DMS 273 treated with DMSO at 0.1 percent for 48 hours (cell line): ENCODE measurements at places on chromosomes 2 and 18.

- DNase-seq: peak; percentile 30
Observed at GRCh38 chr2:218272531-218273212, 2.4 kb downstream of the PNKD start.

DNA sequence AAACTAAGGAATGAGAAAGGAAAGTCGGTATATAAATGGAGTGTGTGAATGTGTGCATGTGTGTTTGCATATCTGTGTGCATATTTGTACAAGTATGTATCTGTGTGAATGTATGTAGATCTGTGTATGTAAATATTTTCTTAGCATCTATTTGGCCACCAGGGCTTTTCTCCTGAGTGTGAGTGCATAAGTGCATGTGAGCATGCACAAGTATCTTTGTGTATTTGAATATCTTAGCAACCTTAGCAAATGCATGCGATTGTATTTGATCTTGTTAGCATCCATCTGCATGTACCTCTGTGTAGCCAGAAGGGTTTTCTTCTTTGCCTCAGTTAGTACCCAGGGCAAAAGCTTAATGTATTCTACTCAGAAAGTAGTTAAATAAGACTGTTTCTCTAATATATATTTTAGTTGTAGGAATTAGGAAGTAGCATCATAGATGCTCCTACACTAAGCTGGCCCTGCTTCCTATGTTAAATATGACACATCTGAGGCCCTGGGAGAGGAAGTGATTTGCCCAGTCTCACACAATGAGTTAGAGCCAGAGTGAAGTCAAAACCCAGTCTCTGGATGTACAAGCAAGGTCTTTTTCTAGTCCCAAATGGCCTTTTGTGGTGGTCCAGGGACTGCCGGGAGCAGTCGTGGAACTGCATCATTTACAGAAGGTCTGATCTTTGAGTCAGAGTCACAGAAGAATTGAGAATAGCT, 9.2 kb downstream of the FKBP1B start:
- DNase-seq: no peak

- DNase-seq: peak; percentile 81
Observed at GRCh38 chr2:219218217-219218731, 484 bp downstream of the ABCB6 start.

GRCh38 chr18:37553633-37554398, 11.8 kb downstream of the CELF4 start:
- no peak for DNase-seq

DNA sequence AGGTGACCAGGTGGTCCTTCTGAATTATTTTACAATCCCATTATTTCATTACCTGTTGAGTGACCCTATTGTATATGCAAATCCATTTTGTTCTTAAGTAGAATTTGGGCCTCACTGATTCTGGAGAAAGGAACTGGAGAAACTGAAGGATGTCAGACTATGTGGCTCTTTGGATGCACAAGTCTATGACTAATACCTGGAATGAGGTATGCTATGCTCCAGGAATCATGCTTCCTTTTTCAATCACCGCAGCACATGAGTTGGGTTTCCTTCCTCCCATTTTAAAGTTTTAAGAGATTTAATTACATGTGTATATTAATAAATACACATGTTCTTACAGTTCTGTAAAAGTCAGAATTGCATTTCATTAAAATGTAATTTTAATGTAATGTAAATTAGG, 253.9 kb upstream of the VWC2L start:
- DNase-seq: no peak

GRCh38 chr2:96131813-96132745, 6.2 kb downstream of the ASTL start:
- DNase-seq: no peak

DNA sequence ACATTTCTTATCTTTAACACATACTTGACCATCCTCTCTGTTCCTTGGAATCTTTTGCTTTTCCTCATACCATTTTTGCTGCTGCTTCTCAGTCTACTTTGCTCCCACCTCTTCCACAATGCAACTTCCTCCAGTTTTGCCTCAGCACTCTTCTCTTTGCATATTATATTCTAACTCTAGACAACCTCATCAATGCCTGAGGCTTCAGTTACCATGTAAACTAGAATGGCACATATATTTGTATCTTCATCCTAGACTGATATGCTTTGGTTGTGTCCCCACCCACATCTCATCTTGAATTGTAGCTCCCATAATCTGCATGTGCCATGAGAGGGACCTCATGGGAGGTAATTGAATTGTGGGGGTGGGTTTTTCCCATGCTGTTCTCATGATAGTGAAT, 55.9 kb upstream of the STAM2 start:
- DNase-seq: no peak

GRCh38 chr18:41905786-41906527, 49.1 kb upstream of the PIK3C3 start:
- no peak for DNase-seq

GRCh38 chr2:197241596-197241995, 69.0 kb downstream of the ANKRD44 start:
- no peak for DNase-seq

- no peak for DNase-seq
Observed at GRCh38 chr2:152241948-152242729, 66.6 kb upstream of the STAM2 start.

DNA sequence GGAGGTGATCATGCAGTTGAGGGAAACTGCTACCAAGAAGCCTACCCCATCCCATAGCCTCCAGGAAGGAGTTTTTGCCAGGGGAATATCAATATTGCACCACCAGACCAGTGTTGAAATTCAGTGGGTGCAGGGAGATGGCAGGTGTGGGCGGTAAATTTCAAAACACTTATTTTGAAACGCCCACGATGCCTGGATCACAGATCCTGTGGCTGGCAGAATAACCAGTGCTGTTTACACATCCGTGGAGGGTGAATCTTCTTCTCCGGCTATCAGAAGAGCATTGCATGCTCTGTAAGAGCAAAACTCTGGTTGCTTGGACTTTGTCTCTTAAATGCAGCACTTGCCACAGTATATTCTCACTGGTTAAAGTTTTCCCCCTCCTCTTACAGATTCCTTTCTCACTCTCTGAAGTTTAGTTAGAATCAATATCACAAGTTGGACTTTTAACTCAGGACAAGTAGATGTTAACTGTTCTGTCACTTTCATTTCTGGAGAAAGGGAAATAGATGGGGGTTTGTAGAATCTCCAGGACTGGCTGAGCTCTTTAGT, 70.5 kb upstream of the ZCCHC2 start:
- DNase-seq: no peak

DNA sequence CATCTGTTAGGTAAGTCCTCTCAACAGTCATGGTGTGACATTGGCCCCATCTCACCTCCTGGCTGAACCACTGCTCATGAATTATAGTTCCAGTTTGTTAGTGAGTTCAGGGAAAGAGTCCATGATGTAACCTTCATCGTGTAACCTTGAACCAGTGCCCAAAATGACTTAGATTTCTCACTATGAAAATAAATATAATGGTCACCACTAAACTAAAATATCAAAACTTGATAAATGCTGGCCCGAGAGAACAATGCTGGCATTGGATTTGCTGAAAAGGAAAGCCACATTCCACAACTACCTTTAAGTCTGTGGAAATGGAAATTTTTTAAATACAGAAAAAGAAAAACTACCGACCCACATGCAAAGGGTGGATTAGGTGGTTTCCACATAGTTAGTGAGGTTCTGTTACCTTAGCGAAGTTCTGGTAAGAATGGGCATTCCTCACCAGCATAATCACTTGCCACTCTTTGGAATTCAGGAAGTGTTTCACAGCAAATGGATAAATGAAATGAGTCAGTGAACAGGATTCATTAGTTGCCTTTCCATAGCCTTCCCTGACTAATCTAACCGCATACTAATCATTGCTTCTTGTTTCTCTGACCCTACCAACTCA, 133.9 kb upstream of the CTAGE1 start:
- no peak for DNase-seq

DNA sequence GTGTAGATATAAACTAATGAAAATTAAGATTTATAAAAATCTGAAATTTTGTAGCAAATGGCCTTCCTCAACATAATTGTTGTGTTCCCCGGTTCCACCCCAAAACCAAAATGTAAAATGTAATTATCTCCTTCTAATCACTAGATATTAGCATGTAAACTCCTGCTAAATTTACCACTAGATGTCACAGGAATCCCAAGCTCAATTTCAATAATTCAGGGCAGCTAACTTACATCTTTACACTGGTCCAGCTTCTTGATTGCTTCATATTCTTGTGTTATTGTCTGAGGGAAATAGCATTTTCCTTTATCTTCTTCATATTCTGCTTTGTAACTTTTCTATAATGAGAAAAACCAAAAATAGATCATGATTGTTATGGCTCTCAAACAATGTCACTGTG, 42.6 kb downstream of the NEB start:
- DNase-seq: no peak

DNA sequence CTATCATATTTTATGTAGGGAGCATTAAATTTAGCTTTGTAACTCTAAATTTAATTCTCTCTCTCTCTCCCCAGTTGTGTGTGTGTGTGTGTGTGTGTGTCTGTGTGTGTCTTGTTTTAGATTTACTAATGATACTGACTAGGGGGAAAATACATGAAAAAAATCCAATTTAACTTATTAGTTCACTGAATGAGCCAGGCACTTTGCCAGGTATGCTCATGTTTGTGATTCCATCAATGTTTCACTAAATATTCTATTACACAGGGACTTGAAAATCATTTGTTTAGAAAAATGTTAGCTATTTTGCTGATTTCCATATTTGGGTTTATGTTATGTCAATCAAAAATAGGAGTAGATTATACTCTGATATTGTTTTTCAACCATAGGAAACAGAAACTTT, 203.7 kb upstream of the ZNF804A start:
- DNase-seq: no peak

DNA sequence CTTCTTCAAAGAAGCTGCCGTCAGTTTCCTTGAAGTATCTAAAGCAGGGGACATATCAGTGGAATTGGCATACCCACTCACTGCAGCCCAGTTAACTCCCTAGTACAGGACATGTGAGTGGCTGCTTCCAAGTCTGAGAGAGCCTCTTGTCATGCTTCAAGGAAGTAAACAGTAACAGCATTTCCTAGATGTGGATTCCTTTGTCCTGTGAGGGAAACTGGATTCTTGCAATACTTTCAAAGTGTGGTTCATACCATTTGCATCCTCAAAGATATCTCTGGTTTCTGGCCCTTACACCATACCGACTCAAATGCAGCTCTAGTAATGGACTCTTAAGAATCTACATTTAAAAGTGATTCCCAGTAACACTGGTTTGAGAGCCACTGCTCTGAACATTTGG, 87.2 kb downstream of the ESCO1 start:
- no peak for DNase-seq

DNA sequence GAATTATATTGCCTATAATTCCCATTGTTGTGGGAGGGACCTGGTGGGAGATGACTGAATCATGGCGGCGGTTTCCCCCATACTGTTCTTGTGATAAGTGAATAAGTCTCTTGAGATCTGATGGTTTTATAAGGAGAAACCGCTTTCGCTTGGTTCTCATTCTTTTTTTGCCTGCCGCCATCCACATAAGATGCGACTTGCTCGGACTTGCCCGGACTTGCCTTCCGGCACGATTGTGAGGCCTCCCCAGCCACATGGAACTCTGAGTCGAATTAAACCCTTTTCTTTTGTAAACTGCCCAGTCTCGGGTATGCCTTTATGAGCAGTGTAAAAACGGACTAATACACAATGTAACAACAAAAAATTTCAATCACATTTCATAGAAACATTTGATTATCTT, 115.8 kb downstream of the C2orf74 start:
- DNase-seq: no peak

- DNase-seq: no peak
Observed at GRCh38 chr2:166841679-166842078, 46.6 kb upstream of the XIRP2 start.
